ENCODE measurements at places on chromosomes 7 and 10. TPM values are rescaled to one million over a fixed set of nuclear protein-coding genes. Genes with fewer than 3 reads are reported as not detected.

The KLF14 gene
- total RNA-seq = not detected

The CUX1 gene
- 36.4 TPM for total RNA-seq

The SLC26A5 gene
- not detected for total RNA-seq

The EIF3B gene
- total RNA-seq = 190 TPM

The OIT3 gene
- not detected for total RNA-seq

Data from motor neuron (in vitro differentiated cells).